M059J (cell line): ENCODE measurements at places on chromosomes 12 and 14.

- no peak for DNase-seq
Measured at GRCh38 chr12:4145990-4146859, 127.3 kb upstream of the CCND2 start.

- DNase-seq = peak; percentile 96
Measured at GRCh38 chr12:79451978-79452377, 238.8 kb downstream of the PAWR start.

DNA sequence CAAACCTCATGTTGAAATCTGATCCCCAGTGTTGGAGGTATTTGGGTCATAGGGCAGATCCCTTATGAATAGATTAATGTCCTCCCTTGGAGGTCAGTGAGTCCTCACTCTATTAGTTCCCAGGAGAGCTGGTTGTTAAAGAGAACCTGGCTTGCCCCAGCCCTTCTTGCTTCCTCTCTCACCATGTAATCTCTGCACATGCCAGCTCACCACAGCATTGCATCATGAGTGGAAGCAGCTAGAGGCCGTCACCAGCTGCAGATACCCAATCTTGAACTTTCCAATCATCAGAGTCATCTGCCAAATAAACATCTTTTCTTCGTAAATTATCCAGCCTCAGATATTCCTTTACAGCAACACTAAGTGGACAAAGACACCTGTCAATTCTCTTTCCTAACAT, 161.8 kb upstream of the IGF1 start:
- peak; percentile 20 for DNase-seq

DNA sequence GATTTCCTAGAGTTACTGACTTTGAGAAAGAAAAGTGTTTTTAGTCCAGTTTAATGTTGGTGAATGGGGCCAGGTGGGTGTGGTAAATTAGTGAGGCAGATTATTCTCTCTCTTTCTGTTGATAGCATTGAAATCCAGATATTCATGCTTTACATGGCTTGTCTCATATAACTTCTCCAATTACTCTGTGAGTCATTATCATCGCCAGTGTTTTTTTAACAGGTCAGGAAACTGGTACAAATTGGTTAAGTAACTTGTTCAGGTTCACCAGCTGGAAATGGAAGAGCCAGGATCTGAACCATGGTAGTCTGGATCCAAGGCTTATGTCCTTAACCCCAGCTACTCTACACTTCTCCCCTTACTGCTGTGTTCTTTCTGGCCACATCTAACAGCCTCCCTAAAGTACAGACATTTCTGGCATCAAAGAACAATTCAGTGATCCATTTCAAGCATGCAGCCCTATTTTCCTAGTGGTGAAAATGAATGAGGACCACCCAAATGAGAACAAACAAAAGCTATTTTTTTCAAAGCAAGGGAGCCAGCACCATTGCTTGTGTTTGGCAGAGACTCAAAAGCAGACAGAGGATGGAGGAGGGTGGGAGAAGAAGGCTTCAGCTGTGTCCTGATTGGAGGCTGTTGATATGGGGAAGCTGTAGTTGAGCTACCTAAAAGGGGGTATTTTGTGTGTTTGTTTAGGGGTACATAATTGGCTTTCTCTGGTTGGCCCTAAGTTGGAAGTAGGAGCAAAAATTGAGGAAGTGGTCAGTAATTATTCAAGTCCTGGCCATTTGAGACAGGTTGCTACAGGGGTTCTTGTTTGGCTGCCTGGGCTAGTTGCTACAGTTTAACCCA, 1.7 kb downstream of the IRAK3 start:
- DNase-seq = peak; percentile 15

GRCh38 chr14:29092121-29092520, 325.5 kb downstream of the FOXG1 start:
- DNase-seq = no peak

- DNase-seq = peak; percentile 56
Measured at GRCh38 chr12:85657836-85658630, 178.2 kb downstream of the RASSF9 start.

DNA sequence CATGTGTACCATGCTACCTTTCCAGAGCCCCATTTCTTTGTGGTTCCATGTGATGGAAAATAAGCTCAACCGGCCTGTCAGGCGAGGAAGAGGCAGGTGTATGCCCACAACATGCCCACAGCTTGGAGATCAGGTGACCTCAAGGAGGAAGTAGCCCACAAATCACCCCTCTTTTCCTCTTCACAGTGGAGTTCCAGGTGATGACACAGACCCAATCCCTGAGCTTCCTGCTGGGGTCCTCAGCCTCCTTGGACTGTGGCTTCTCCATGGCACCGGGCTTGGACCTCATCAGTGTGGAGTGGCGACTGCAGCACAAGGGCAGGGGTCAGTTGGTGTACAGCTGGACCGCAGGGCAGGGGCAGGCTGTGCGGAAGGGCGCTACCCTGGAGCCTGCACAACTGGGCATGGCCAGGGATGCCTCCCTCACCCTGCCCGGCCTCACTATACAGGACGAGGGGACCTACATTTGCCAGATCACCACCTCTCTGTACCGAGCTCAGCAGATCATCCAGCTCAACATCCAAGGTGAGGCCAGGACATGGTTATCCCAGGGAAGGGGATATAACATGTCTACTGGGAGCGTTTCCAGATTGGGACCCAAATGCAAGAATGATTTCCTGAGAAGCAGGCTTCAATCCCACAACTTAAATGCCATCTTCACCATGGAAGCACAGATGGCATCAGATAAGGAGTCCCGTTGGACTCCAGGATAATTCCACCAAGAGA, 5.5 kb downstream of the TAPBPL start:
- no peak for DNase-seq

DNA sequence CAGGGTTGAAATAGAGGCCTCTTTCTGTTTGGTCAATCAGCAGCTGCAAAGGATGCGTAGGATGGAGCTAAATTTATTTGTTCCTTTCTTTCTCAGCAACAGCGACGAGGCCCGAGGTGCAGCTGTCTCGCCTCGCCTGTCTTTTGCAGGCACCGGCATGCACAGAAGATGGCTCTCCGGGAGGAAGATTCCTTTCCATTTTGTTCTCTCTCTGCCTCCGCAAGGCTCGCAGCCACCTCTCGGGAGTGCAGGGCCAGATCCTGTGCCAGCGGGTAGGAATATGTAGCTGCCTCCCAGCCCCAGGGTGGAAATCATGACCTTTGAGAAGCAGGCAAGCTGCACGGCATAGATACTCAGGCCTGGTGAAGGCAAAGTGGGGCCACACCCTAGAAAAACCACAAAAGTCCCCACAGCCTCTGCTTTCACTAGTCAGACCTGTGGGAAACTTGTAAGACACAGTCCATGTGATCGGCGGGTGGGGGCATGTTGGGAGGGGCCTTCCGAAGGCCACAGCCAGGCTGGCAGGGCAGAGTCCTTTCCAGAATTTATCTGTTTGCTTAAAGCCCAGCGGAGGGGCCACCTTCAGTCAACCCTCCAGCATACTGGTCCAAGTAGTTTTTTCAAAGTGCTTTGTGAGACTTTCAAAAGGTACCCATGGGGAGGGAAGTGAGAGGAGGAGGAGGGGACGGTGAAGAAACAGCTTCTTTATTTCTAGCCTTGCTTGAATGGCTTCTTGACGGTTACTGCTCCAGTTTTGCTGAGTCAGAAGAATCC, at the start of gene MAP1LC3B2:
Gene MAP1LC3B2, plus strand, starts transcription at position 220 of the 774 bp plus-strand sequence. CDS start 16,562 bp downstream, outside the sequence.
- peak; percentile 93 for DNase-seq

GRCh38 chr14:80695869-80696268, 245.7 kb downstream of the CEP128 start:
- DNase-seq = no peak

DNA sequence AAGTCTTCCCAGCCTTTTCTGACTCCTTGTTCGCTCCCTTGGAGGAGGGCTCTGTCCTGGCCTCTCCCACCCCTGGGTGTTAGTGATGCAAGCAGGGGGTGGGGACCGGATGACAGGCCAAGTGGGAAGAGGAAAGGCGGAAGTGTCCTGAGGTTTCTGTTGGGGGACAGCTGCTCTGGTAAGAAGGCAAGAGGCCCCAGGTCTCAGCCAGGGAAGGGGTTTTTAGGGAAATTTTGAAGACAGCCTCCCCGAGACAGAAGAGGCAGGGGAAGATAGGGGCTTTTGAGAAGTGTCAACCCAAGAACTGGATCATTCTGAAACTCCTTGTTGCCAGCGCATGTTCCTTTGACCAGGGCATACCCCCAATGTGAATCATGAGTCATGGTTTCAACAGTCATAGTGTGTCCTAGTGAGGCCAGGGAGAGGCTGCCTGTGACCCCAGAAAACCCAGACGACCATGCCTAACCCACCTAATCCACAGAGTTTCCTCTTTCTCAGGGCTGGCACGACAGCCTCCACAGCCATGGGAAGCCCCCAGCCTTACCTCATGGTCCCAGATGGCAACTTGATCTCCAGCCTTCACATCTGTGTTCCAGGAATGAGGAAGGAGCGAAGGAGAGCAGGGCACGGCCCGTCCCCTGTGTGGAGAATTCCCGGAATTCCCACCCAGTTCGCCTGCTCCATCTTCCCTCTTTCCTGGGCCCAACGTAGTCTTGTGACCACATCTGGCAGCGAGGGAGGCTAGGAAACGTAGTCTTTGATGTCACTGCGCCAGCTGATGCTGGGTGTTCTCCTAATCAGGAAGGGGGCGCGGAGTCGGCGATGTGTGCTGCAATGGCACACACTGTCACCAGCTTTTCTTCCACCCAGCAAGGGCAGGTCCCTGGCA, 4.9 kb upstream of the GPR132 start:
- DNase-seq = no peak

GRCh38 chr14:101589486-101590015, 28.3 kb downstream of the DIO3 start:
- DNase-seq = no peak

DNA sequence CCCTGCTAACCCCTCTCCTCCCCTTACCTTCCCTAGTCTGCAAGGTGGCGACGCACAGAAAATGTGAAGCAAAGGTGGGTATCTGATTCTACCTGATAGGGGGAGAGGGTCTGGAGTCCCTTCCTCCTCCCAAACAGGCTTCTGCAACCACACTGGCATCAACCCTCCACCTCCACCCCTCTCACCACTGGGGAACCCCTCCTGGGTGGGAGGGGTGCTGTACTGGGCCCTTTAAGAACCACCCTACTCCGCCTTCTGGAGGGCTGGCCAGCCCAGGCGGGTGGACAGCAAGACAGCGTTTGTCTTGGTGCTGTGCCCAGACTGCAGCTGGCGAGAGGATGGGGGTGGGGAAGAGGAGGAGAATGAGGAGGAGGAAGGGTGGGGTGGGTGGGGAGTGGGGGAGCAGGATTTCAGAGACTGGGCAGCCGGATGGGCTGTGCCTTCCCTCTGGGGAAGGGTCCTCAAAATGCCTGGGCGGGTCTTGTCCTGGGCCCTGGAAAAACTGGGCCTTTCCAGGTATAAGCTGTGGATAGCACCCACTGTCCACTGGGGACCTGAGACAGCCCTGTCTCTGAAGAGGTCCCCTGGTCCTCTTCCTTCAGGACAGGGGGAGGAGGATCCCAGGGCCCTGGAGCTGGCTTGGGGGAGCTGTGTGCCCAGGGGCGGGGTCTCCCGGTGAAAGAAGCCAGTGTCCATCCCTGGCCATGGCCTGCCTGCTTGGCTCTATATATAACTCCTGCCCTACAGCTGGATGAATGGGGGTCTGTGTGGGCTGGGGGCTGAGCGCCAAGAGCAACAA, 2.8 kb downstream of the TNS2 start:
- peak; percentile 60 for DNase-seq

GRCh38 chr14:52315355-52315718, 1.2 kb downstream of the PTGER2 start:
- no peak for DNase-seq

- no peak for DNase-seq
Measured at GRCh38 chr12:121578230-121579189, 2.3 kb downstream of the KDM2B start.

DNA sequence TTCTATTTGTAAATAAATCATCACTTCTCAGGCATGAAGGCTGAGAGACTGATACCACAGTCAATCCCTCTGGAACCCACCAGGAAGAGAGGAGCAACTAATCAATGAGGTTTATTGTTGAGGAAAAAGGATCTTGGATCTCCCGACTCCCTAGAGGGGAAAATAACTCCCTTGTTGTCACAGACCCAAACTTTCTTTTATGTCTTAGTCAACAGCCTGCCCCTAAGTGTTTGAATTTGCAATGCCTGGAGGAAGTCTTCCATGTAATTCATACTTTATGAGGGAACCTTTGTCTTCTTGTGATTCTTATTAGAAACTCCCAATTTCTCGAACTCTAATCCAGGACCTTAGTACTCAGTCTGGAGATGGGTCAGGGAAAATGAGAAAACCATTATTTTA, 805.8 kb downstream of the DIO2 start:
- DNase-seq = no peak

GRCh38 chr12:4448943-4449850, 3.6 kb upstream of the FGF6 start:
- no peak for DNase-seq

DNA sequence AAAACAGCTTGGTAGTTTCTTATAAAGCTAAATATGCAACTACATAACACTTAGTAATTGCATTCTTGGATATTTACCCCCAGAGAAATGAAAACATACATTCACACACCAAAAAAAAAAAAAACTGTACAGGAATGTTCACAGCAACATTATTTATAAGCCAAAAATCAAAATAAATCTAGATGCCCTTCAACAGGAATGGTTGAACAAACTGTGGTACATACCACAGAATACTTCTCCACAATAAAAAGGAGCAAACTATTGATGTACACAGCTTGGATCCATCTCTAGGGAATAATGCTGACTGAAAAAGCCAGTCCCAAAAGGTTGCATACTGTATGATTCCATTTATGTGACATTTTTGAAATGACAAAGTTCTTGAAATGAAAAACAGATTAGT, 62.1 kb upstream of the SLC38A4 start:
- no peak for DNase-seq

DNA sequence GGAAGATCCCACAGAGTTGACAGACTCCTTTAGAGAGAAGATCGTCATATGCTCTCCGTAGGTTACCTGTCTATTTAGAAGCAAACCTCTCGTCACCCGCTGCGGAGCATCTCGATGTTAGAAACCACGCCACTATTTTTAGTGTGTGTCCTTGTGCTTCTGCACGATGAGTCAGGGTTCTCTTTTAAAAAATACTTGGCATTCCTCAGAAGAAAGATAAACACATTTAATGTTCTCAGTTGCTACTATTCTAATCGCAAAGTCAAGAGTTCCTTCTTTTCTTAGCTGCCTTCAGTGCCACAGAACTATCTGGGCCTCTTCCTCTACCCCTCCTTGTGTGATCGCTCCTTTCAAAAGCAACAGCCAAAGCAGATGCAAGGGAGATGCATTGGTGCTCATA, 192.4 kb downstream of the PELI2 start:
- DNase-seq = peak; percentile 55

GRCh38 chr12:5439371-5439771, 7.5 kb downstream of the NTF3 start:
- peak; percentile 26 for DNase-seq
